ENCODE measurements at places on chromosomes 16 and 17.

- no peak for DNase-seq
These were observed 225.3 kb upstream of the TBX2 start for GRCh38 chr17:61174310-61174709.

GRCh38 chr17:61490540-61490975 lies 38.3 kb downstream of the TBX4 start:
- DNase-seq = peak; percentile 38

- DNase-seq = no peak
These were observed 6.7 kb downstream of the PITPNA start for GRCh38 chr17:1555651-1556471.

DNA sequence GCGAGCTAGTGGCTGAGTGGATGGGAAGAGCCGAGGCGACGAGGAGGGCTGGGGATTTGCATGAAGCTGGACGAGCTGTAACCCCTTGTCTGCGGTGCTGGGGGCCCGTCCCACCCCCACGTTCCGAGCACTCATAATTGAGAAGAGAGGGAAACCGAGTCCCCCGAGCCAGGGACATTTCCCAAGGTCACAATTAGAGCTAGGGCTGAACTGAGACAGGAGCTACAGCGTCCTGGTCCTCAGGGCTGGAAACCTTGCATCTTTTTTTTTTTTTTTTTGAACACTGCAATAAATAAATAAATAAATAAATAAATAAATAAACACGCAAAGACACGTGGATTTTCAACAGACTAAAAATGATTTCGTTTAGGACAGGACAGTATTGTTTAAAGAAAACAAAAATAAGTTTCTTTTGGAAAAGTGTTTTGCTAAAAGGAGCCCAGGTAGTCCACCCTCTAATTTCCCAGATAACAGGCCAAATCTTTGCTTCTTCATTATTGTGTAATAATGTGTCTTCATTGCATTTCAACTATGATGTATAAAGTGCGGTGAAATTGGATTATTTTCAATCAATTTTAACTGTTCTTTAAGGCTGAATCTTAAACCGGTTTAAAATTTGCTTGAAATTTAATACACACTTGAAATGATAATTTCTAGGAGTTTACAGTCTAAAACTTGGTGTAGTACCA lies 992 bp downstream of the GDPD1 start:
- no peak for DNase-seq

DNA sequence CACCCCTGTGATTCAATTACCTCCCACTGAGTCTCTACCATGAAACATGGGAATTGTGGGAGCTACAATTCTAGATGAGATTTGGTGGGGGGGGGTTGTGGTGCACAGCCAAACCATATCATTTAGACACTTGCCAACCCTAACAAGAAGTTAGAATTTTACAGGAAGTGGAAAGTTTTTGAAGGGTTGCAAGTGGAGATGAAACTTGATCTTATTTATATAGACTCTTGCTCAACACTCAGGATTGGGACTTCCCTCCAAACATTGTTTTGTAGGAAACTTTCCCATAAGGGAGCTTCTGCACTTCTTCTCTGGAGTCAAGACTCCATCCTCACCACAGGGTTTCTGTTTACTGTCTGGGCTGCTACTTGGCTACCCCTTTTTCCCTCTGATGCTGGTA lies 266.7 kb upstream of the CDH11 start:
- DNase-seq = peak; percentile 83

GRCh38 chr16:14284930-14285512 lies 213.9 kb downstream of the MRTFB start:
- DNase-seq = no peak

DNA sequence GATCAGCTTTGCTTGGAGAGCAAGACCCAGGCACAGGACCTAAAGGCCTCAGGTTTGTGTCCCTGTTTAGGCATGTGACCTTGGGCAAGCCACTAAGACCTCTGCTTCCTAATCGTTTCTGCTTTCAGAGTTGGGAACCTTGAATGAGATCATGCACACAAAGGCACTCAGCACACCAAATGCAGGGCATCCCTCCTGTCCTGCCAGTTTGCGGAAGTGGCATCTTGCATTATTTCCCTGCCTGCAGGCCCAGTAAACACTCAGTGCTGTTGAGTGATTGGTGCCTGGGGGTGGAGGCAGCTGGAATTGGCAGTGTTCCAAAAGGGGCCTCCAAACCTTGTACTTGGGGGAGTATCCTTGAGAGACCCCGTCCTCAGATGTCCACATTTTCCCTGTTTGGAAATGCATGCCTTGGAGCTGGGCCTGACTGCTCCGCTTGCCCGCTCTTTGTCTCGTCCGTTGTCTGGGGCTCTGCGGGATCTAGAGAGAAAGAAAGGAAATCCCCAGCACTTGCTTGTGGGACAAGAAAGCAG lies 28.7 kb downstream of the MRM1 start:
- DNase-seq = no peak

GRCh38 chr17:17766077-17766743 lies 70.6 kb downstream of the SREBF1 start:
- no peak for DNase-seq

- no peak for DNase-seq
These were observed 114.0 kb upstream of the SDK2 start for GRCh38 chr17:73758245-73758644.

Measured in fibroblast of skin of scalp (primary cell).